ENCODE measurements at places on chromosomes 5 and 9.
A peak's percentile ranks its signal among the peaks of the same experiment; 100 is the strongest.

GRCh38 chr9:25733336-25733982 is 55.2 kb upstream of the TUSC1 start:
- DNase-seq: no peak

GRCh38 chr5:67493676-67494075 is 297.1 kb upstream of the CD180 start:
- no peak for DNase-seq

GRCh38 chr5:58266402-58266801 is 193.5 kb downstream of the PLK2 start:
- DNase-seq: no peak

DNA sequence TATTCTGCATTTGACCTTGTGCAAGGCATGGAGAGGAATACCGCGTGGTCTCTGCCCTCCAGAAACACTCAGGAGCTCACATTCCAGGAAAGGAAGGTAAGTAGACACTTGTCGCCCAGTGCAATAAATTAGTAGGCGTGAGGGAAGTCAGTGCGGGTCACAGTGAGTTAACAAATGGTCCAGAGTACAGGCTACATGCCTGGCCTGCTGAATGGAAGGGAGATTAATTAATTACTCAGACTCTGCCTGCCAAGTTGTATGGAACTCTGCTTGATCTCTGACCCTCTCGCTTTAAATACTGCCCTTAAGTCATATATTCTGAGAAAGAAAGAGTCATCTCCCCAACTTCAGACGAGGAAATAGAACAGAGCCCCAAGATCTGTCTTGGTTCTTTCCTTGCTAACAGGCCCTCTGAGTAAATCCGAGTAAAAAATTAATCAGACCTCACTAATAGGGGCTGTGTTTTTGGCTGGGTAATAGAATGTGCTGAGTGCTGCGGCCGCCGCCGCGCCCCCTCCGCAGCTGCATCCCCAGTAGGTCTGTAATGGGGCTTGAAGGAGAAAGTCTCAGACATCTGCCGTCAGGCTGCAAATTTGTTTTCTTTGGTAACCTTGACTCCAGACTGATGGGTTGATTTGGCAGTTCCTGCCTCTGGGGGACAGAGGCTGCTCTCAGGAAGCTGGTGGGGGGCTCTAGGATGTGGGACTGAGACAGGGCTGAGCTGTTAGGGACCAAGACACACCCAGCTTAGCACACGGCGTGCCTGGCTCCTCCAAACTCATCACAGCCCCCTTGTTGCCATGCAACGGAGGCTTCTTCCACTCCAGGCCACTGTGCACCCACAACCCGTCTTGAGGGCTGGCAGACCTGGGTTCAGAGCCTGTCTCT is 144.4 kb downstream of the NSG2 start:
- no peak for DNase-seq

DNA sequence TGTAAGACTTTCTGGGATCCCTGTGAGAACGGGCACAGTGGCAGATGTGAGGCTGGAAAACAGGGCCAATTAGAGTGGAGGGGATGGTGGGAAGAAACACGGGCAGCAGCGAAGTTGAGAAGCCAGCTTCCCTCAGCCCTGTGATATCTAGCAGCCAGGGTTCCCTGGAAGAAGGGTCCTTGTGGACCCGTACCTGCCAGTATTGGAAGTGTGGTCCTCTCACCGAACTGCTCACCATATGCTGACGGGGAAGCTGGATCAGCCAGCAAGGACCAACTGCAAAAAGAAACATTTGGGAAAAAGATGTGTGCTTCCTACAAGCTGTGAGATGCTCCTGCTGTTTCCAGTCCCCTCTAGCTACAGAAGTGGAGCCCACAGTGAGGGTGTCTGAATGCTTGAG is 13.6 kb downstream of the CKMT2 start:
- DNase-seq: no peak

GRCh38 chr5:73303148-73304079 is 130.4 kb downstream of the TMEM174 start:
- no peak for DNase-seq

DNA sequence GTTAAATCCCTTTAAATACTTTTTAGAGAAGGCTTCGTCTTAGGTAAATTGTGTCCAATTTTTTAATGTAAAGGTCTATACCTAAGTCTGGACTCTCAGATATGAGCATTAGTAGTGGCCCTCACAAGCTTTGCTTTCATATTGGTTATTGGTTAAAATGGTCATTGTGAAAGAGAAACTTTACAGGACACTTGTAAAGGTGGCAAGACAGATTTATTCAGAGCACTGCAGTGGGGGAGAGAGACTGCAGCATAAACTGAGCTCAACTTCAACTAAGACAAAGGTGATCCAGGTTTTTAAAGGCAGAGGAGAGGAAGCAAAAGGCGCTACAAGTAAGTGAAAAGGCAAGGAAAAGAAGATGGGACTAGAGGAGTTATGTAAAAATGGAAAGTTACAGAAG is 157.7 kb downstream of the PARP8 start:
- no peak for DNase-seq

DNA sequence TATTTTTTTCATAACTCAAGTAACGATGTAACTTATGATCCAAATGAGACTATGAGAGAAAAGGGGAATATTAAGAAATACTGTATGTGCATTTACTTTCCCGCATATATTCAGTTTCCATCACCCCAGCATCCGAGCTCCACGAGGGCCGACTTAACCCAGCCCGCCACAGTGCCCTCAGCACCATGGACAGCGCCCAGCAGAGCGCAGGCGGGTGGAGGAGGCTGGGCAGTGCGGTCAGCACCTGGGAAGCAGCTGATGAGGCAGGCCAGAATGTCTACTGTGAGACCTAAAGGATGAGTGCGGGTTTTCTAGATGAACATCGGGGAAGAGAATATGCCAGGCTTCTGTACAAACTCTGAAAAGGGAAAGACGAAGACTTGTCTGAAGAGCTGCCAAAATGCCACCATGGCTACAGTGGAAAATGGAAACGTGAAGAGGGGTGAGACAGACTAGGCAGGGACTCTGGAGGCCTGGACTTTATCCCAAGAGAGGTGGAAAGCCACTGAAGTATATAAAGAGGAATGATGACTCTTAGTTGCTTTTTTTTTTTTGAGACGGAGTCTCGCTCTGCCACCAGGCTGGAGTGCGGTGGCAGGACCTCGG is 34.5 kb upstream of the MED27 start:
- DNase-seq: no peak

GRCh38 chr5:6875376-6875775 is 162.1 kb downstream of the TENT4A start:
- peak; percentile 83 for DNase-seq

- DNase-seq: no peak
Observed at GRCh38 chr9:27340285-27340674, 43.3 kb upstream of the EQTN start.

DNA sequence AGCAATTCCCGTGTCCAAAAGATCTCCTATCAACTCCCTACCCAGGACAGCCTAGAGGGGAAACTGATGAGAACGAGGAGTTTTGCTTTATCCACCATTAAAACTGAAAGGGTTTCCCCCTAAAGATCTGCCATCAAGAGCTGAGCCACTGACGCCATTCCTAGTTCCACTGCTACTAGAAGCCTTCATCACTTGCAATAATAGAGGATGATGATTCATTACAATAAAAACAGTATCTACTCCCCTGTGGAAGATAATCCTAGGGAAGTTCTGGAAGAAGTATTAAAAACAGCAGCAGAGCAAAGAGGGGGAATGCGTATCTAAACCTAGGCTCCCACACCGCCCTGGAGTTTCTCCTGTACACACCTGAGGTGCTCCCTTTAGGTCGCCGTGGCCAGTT is 394.5 kb downstream of the BNC2 start:
- DNase-seq: no peak

All from vagina (tissue), 2 donors.